ENCODE measurements at places on chromosomes 2 and 18. TPM values are rescaled to one million over a fixed set of nuclear protein-coding genes. Genes with fewer than 3 reads are reported as not detected.

Gene ADD2
- total RNA-seq: 5.2 TPM

Gene CFAP65
- total RNA-seq: 0.13 TPM

Gene ALK
- not detected for total RNA-seq

Gene RIT2
- not detected for total RNA-seq

Gene PLEKHH2
- total RNA-seq: 2.8 TPM

Gene TUBB6
- total RNA-seq: 1,134 TPM

Gene ANKZF1
- 25.9 TPM for total RNA-seq

All from mesangial cell (primary cell).